ENCODE measurements at places on chromosomes 7 and 10. TPM values are rescaled to one million over a fixed set of nuclear protein-coding genes. Genes with fewer than 3 reads are reported as not detected.

DNA sequence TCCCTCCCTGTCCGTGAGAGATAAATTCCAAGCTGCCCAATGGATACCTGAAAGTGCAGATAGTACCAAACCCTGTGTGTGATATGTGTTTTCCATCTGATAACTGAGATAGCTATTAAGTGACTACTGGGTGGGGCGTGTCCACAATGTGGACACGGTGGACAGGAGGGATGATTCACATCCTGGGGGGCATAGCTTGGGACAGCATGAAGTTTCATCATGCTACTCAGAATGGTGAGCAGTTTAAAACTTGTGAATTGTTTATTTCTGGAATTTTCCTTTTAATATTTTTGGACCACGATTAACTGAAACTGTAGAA, 158.6 kb downstream of the CREB5 start:
- DNase-seq, result no peak

- DNase-seq, result no peak
Observed at GRCh38 chr7:23443974-23444373, 26.3 kb downstream of the IGF2BP3 start.

- no peak for DNase-seq
Observed at GRCh38 chr10:8534096-8534495, 479.6 kb downstream of the GATA3 start.

The CALML5 gene
- 148 TPM for total RNA-seq

The DLG5 gene
- total RNA-seq, result 34.1 TPM

DNA sequence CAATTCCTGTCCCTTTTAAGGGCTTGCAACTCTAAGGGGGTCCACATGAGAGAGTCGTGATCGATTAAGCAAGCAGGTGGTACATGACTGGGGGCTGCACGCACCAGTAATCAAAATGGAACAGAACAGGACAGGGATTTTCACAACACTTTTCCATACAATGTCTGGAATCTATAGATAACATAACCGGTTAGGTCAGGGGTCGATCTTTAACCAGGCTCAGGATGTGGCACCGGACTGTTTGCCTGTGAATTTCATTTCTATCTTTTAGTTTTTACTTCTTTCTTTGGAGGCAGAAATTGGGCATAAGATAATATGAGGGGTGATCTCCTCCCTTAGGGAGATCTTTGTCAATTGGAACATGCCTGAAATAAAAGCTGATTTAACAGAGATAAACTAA, 370.1 kb downstream of the IPMK start:
- no peak for DNase-seq

The MYOZ1 gene
- total RNA-seq, result 0.79 TPM

DNA sequence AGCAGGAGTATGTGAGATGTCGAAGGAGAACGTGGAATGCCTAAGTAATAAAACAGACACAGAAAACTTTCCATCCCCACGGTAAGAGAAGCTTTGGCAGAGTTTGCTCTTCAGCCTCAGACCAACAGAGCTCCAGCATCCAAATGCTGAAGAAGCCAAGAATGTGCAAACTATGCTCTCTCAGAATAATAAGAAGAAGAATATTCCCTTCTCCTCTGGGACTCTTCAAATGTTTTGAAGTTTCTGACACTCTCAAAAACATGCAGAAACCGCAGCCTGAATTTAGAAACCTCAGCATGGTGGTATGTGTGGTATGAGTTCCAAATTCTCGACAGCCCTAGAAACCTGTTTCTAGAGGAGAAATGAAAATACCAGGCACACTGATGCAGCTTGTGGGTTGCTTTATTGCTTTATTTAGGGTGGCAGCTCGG, 113.3 kb downstream of the KCNMA1 start:
- DNase-seq, result no peak

GRCh38 chr7:47188136-47188535, 393.8 kb downstream of the TNS3 start:
- no peak for DNase-seq

The ACBD7 gene
- 0.31 TPM for total RNA-seq

DNA sequence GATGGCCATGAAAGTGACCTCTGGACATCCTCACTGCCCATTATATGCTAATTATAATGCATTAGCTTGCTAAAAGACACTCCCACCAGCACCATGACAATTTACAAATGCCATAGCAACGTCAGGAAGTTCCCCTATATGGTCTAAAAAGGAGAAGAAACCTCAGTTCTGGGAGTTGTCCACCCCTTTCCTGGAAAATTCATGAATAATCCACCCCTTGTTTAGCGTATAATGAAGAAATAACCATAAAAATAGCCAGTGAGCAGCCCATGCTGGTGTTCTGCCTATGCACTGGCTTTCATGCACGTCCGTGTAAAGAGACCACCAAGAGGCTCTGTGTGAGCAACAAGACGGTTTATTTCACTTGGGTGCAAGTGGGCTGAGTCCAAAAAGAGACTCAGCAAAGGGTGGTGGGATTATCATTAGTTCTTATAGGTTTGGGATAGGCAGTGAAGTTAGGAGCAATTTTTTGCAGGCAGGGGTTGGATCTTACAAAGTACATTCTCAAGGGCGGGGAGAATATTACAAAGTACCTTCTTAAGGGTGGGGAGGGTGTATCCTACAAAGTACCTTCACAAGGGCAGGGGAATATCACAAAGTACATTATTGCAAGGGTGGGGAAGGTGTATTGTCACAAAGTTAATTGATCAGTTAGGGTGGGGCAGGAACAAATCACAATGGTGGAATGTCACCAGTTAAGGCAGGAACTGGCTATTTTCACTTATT, 45.6 kb downstream of the LBX1 start:
- DNase-seq, result no peak

DNA sequence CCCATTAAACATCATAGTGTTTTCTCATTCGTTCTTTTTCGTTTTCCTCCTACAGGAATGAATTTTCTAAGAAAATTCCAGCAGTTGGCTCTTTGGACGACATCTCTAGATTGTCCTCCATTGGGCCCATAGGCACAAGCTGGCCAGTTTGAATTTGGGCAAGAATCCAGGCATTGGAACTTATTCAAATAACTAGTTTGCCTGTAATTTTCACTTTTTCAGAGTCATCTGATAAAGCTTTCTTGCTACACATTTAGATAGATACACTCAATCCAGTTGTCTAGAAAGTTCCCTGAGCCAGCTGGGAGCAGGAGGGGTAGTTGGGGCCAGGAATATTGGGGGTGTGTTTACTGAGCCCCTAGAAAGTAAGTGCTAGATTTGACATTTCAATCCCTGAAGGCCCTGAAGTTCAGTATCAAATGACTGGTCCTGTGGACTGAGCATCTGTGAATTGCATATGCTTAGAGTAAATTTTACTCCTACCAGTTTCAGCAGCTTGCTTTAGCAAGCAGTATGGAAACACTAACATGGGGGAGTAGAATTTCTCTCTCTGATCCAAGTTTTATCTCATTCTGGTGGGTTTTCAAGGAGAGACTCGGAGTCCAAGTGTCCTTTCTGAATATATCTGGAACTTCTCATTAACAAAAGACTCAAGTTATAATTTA, 5.2 kb downstream of the EGFR start:
- no peak for DNase-seq

DNA sequence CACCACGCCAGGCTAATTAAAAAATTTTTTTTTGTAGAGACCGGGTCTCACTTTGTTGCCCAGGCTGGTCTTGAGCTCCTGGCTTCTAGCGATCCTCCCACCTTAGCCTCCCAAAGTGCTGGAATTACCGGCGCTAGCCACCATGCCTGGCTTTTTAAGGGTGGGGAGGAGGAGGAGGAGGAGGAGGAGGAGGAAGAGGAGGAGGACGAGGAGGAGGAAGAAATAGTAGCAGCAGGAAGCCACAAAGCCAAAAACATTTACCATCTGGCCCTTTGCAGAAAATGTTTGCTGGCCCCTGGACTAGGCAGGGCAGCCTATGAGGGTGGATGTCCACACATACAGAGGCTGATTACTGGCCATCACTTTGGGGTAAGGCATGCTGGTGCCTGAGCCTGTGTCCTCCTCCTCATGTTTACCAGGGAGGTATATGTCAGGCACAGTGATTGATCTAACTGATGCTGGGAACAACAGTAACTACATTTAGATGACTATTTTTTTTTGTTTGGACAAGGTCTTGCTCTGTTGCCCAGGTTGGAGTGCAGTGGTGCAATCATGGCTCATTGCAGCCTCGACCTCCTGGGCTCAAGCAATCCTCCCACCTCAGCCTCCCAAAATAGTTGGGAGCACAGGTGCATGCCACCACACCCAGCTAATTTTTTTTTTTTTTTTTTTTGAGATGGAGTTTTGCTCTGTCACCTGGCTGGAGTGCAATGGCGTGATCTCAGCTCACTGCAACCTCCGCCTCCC, 122.1 kb downstream of the HIP1 start:
- DNase-seq, result no peak

The NANOS1 gene
- total RNA-seq, result 1.3 TPM

- DNase-seq, result no peak
Observed at GRCh38 chr7:27178366-27178765, 4.2 kb upstream of the HOXA10 start.

The UNC5B gene
- total RNA-seq, result 27.4 TPM

DNA sequence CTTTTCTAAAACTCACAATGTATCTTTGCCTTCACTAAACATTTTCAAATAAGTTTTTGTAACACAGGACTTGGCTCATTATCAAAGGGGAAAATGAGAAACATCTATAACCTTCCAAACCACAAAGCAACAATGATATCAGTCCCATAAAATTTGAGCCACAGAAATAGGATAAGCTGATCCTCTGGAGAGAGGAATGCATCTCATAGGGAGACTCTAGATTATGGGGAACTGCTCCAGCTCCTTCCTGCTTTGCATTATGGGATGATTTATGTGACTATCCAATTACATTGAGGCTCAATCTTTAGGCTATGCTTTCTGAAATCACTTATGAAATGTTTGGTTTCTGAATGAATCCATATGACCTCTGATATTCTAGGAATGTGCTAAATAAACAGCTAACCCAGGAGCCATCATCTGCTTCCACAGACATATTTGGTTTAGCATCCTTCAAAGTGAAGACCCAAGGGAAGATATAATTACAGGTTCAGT, 70.4 kb downstream of the CUBN start:
- DNase-seq, result no peak

The MYH16 gene
- 0.76 TPM for total RNA-seq

- no peak for DNase-seq
Observed at GRCh38 chr7:26686448-26686981, 177.9 kb downstream of the SKAP2 start.

DNA sequence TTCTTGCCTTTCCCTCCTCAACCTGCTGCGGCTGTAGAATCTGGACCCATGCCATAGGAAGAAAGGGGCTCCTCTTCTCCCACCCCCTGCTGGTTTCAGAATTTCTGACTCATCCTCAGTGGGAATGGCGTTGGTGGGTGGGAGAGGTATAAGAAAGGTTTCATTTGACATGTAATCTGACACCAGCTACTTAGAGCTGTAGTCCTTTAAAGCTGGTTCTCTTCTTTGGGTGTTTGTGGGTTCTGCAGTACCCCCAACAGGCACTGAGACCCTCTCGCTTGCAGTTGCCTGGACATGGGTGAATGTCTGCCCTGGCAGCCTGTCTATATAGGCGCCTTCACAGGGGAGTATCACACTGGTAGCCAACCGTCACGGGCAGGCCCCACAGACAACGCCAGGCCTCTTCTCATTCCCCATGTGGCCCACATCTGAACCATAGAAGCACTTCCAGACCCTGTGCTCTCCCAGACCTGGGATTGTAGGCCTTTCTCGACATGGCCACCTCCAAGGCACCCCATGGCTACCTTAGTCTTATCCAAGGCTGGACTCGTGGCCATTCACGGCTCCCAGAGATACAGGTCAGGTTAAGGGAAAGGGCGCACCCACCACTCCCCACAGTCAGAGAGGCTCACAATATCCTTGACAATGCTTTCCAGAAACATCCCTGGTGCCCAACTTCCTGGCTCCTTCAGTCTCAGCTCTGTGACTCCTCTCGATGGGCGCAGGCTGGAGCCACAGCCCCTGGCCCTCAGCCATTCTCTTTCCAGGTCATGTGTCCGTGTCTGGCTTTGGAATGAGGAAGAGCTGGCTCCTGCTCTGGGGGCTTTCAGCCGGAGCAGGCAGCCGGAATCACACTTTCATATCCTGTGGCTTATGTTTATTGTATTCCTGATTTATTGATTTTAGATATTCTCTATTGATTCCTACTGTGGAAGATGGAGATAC, 17.5 kb downstream of the ZNF862 start:
- DNase-seq, result no peak

GRCh38 chr7:84085147-84085546, 109.4 kb downstream of the SEMA3A start:
- DNase-seq, result no peak

- no peak for DNase-seq
Observed at GRCh38 chr10:38093816-38094157, 350 bp upstream of the ZNF37A start.

- DNase-seq, result no peak
Observed at GRCh38 chr10:123087786-123088185, 48.0 kb upstream of the HMX3 start.

DNA sequence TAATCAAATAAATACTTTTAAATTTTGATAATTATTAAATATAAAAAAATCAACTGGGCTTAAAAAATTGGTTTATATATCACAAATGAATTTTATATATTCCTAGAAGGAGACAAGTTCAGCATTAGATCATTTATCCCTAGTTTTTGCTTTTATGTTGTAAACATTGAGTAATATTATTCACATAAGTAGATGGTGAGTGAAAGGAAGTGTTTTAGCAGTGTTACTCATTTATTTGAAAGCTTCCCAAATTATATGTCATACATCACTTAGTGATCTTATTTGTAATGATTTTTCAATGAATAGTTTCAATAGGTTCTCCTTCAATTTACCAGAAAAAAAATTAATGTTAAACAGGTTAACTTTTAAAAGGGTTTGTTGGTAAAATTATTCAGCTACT, 15.8 kb downstream of the KLLN start:
- DNase-seq, result no peak

The GPER1 gene
- total RNA-seq, result 2.3 TPM

DNA sequence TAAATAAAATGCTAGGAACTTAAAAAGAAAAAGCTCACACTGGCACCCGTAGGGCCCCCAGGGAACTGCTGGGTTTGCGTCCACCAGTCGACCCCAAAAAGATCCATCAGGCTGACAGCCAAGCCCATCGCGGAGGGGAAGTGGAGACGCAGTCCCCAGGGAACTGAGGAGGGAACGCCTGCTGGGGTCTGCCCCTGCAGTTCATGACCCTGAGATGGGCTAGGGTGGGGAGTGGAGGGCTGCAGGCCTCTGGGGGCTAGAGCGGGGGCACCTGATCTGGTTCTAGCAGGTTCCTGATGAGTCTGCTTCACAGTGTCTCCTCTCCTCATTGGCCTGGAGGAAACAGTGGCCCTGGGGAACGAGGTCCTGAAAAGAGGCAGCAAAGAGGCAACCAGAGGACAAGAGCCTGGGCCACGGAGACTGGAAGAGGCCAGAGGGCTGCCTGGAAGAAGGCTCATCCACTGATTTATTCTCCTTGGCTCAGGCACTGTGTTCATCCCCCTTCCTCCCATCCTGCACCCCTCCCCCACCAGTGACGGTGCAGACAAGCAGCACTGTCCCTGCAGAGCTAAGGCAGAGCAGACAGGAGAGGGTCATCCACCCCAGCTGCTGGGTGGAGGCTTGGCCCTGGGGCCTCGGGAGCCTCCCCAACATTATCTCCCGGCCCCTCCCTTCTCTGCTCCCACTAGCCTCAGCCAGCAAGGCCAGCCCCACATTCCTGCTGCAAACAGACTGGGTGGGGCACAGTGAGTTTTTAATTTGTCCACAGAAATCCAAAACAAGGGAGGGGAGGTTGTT, 24.7 kb upstream of the HSPA12A start:
- no peak for DNase-seq

The KEL gene
- total RNA-seq, result 0.53 TPM

Data from esophagus squamous epithelium (tissue), 5 donors.